Caki2 (cell line): ENCODE measurements at places on chromosomes 7 and 10. TPM values are rescaled to one million over a fixed set of nuclear protein-coding genes. Genes with fewer than 3 reads are reported as not detected.

Gene PTCD1
- 7.3 and 14.2 TPM in 2 replicates for total RNA-seq

Gene MYO3A
- 4.5 TPM in 2 replicates for total RNA-seq

Gene VAX1
- 0.27 and 0.67 TPM in 2 replicates for total RNA-seq

Gene ARHGAP22
- 3.5 and 14.8 TPM in 2 replicates for total RNA-seq

Gene VPS41
- total RNA-seq: 19.1 and 30.3 TPM in 2 replicates

DNA sequence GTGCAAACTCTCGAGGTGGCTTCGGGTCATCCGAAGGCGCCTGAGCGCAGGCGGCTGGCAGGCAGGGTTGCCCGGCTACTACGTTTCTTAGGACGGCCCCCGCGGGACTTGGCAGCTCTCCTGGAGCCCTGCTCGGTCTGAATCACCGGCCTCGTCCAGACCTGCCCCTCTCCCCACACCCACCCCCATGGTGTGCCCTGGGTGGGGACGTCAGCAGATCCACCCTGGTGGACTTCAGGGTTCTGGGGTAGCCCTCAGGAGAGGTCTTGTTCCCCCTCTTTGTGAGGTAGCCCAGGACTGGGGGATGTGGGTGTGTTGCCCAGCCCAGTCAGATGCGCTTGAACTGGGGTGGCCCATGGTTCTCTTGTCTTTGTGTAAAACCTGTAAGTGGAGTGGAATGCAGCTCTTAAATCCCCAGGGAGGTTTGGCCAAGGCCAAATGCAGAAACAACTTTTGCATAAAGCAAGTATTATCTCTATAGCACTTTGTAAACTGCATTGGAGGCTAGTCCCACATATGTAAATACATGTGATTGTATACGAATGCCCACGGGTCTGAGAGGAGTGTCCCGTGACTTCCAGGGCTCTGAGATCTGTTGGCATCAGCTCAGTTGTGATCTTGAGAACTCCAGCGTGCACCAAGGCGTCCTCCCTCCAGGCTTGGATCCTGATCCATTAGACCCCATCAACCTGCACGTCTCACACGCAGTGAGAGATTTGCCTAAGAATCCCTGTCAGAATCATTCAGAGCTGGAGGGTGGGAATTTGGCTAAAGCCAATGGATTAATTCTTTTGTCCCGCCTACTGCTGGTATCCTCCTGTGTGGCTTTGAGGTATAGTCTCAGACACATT is 1.8 kb downstream of the PFKFB3 start:
- peak; percentile 73 for DNase-seq

DNA sequence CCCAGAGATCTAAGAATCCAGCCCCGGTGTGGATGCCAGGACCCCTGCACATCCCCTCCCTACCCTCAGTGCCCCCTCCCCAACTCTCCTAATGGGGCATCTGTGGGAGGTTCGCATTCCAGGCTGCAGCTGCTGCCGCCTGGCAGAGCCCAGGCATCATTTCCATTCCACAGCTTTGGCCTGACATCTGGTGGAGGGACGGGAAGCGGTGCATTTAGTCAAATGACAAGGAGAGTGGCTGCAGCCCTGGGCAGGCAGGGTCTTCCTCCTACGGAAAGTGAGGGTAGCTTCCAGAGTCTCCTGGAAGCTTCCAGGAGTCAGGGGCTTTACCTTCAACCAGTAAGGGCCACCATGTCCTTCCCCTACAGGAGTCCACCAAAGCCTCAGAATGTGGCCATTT is 30.8 kb downstream of the PRLHR start:
- no peak for DNase-seq

GRCh38 chr10:45447416-45447815 is 73.4 kb downstream of the ALOX5 start:
- no peak for DNase-seq

- DNase-seq: peak; percentile 93
Observed at GRCh38 chr10:125201108-125201524, 40.8 kb upstream of the CTBP2 start.

GRCh38 chr7:45402480-45403218 is 171.5 kb upstream of the ADCY1 start:
- no peak for DNase-seq

- DNase-seq: no peak
Observed at GRCh38 chr7:52146871-52147634, 830.4 kb upstream of the COBL start.

DNA sequence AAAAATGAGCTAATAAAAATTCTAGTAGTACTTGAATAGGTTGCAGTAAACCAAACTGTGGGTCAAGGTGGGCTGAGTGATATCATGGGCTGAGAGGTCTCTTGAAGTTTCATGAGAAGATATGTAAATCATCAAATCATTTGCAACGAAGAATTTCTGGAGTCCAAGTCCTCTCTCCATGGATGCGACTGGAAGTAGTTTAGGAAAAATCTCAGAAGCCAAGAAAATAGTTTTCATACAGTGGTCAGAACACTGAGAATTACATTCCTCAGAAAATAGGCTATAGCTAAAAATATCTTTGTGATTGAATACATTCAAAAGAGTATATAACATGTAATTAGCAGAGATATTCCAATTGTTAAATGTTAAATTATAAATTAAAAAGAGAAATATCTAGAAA is 3.6 kb upstream of the IFIT1 start:
- no peak for DNase-seq

DNA sequence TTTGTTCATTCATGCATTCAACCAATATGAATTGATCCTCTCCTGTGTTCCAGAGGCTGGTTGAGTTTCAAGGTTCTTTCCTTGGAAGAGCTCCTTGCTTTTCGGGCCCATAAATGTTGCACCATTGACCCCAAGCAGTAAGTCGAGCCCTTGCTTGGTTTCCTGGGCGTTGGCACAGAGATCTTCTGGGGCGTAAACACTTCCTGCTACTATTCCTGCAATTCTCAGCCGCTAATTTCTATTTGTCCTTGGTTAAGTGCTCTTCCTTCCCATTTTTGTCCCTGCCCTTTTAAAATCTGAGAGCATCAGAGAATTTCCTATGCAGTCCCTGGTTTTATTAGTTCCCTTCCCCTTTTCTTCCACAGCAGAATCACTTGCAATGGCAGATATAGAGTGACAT is 44.1 kb upstream of the ADRB1 start:
- DNase-seq: no peak

DNA sequence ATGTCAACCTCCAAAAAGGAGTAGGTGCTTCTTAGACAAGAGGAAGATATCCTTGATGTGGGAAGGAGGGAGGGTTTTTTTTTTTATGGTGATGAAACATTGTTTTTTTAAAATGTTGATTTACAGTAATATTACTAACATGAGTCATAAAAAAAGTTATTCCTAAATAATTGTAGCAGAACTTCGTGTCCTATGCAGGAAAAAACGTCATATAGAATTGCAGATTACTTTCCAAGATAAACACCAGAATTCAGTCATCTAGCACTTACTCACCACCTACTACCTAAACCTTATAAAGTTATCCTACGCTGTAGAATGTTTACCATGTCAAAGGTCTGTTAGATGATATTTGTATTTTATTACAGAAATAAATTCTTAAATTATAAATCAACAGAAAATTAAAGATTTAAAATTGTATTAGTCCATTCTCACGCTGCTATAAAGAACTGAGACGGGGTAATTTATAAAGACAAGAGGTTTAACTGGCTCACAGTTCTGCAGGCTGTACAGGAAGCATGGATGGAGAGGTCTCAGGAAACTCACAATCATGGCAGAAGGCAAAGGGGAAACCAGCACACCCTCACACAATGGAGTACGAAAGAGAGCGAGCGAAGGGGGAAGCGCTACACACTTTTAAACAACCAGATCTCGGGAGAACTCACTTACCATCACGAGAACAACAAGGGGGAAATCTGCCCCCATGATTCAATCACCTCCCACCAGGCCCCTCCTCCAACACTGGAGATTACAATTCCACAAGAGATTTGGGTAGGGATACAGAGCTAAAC is 105.2 kb upstream of the NEBL start:
- DNase-seq: peak; percentile 40

DNA sequence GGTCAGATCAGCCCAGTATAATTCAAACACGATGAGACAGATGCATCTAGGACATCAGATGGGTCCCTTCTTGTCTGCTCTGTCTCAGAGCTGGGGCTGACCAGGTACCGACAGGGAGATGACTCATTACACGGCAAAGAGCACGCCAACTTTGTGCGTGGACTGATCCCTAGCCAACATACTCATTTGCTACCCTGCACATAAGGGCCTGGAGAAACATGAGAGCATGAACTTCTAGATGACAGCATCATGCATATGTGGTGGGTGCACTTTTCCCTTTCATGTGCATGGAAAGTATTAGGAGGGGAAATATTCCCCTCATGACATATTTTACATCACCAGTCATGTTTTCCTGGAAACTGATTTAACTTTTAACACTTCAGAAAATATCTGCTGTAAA is 35.1 kb upstream of the NPVF start:
- no peak for DNase-seq

DNA sequence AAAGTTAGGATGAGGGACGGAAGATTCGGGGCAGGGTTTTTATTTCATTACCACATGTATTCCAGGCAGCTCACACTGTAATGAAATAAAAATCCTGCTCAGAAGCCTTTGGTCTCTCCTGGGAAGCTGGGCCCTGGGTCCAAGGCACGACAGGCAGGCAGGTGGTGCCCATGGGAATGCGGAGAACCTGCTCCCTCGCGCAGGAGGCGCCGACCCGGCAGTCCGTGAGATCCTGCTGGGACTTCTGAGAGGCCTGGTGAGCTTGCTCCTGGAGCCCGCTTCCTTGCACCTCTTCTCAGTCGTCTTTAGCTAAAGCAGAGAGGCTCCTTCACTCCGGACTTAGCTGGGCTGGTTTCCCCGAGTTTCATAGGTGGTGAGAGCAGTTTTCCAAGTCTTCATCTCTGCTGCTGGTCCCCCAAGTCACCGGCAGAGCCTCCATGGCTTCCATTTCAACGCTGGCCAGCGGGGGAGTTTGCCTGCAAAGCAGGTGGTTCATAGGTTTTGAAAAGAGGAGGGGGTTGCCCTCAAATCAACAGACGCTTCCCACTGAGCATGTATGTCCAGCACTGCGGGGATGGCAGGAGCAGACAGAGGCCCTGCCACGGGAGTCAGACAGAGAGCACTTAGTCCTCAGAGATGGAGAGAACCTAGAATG is 24.5 kb downstream of the IL15RA start:
- no peak for DNase-seq

DNA sequence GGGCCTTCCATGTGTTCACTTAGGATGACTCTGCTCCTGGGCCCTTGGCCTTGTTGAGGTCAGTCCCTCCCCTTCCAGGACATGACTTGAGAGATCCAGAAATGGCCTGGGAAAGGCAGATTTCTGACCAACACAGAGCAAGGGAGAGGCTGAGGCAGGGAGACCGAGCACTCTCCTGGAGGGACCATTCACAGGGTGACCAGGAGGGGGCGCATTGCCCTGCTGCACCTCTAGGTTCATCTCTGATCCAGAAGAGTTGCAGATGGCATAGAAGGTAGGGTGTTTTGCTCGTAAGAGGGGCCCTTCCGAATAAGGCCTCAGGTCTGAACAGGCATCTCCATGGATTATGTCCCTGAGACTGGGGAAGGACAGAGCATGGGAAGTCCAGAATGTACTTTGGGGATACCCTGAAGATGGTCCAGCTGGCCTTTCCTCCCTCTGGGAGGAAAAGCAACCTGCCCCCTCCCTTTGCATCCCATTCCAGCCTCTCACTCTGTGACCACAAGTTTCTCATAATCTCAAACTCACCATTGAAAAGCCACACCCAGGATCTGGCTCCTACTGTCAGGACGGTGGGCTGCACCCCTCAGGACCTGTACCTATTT is 6.6 kb downstream of the DMBT1 start:
- DNase-seq: no peak

GRCh38 chr10:101611096-101611905 is 23.2 kb downstream of the DPCD start:
- no peak for DNase-seq

DNA sequence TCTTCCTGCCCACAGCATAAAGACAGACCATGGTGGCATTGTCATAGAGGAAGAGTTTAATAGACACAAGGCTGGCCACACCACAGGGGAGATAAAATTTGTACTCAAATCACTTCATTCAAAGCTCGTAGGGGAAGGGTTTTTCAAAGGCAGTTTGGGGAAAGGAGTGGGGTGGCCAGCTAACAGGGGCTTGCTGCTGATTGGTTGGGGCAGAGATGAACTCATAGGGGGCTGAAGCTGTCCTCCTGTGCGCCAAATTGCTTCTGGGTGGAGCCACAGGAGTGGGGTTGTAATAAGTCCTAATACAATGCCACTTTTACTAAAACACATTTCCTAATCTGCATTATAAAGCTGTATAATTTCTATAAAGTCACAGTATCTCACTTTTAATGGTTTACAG is 22.5 kb downstream of the PDZD8 start:
- no peak for DNase-seq

DNA sequence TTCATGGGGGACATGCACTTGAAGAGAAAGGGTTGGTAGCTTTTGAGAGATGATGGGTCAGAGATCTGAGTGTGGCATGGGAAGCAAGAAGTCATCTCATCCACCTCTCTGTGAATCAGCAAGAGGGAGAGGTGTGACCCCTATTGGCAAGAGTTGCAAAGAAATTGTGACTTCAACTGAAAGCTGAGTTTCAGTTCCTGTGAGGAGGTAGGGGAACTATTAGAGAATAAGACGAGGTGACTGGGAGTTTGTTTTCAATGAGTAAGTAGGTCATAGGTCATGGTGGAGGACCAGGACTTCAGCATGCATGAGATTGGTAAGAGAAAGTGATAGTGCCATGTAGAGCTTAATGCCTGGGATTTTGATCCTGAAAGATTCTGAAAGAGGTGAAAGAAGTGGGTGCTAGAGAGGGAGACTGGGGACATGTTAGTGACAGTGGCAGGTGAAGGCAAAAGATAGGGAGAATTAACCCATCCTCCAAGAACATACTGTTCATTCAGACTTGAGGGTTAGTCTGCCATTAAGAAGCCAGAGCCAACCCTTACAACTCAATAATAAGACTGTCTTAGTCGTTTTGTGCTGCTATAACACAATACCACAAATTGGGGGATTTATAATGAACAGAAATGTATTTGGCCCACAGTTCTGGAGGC is 75.5 kb upstream of the CAPZA2 start:
- DNase-seq: peak; percentile 72

- peak; percentile 21 for DNase-seq
Observed at GRCh38 chr10:133124357-133125211, 35.4 kb upstream of the KNDC1 start.

DNA sequence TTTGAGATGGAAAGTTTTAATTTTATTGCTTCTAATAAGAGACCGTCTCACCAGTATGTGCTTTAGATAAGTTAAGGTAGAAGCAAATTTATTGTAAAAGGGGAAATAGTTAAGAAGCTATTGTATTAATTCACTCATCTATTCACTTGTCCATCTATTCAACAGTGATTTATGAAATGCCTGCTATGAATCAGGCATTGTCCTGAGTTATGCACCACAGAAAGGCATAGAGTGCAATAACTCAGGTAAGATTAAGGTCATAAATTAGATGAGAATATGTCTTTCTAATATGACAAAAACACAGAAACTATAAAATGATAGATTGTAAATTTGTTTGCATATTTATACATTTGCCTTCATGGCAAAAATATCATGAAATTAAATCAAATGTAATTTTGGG is 379.3 kb upstream of the PCDH15 start:
- no peak for DNase-seq

GRCh38 chr10:14822879-14823755 is 14.7 kb downstream of the CDNF start:
- DNase-seq: peak; percentile 47

- no peak for DNase-seq
Observed at GRCh38 chr7:131080754-131081153, 246.9 kb upstream of the MKLN1 start.

GRCh38 chr10:108050626-108051025 is 886.1 kb upstream of the SORCS1 start:
- no peak for DNase-seq

GRCh38 chr7:151080067-151080521 is 515 bp downstream of the FASTK start:
- DNase-seq: no peak
